ENCODE measurements at places on chromosomes 7 and 10.

DNA sequence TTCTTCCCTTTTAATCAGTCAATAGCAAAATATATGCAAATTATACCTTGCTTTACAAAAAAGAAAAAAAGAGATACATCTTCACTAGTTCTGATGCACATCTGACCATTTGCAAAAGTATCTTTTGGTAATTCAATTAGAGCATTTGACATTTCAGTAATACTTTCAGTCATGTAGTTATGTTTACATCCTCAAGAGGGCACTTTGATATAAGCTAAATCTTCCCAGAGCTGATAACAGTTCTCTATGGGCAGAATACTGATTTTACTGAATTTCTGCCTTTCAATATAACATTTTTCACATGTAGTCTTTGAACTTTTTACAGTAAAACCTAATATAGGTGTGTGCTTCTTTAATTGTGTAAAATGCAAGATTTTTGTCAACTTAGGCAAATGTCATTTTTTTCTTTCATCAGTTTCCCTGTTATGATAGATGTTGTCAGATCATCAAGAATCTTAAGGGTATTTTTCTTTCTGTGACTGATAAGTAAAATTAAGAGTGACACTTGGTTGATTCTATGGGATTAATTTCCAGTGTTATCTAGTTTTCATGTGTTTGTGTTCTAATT, 703.5 kb upstream of the SEMA3D start:
- DNase-seq = no peak

- DNase-seq = no peak
Measured at GRCh38 chr10:74145133-74145532, 5.5 kb downstream of the AP3M1 start.

- DNase-seq = no peak
Measured at GRCh38 chr7:47241112-47242065, 340.5 kb downstream of the TNS3 start.

- no peak for DNase-seq
Measured at GRCh38 chr7:83141927-83142326, 20.8 kb downstream of the PCLO start.

DNA sequence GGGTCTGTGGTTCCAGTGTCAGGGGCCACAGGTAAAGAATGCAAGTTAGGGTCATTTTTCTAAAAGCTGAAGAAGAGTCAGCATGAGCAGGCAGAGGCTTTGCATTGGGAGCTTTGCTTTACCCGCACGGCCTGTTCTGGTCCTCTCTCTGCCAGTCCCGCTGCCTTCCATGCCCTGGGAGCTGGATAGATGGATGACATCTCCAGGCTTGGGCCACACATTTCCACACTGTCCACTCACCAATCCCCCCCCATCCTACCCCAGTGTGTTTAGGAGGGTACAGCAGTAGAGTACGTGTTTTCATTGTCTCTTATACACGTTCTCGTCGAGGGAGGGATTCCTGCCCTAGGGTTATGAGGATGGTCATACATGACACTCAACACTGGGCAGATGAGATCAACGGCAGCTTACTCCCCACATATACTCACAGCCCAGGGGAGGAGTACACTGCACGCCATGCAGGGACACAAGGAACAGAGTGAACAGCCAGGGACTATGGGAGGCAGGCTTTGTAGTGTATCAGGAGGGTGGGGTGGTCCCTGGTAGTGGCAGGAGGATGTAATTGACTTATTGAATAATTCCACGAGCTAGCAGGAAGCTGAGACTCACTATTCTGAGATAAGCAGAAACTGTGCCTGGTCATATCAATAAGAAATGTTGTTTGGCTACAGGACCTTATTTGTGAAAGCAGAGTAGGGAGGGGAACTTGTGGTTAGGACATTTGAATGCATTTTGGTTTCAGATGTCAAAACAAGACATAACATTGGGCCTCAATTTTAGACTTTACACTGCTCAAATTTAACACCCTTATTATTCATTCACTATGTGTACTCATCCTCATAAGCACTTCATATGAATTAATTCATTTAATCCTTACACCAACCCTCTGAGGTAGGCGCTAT, 36.6 kb downstream of the PLPP4 start:
- no peak for DNase-seq

- DNase-seq = no peak
Measured at GRCh38 chr7:25665903-25666670, 437.8 kb upstream of the NPVF start.

DNA sequence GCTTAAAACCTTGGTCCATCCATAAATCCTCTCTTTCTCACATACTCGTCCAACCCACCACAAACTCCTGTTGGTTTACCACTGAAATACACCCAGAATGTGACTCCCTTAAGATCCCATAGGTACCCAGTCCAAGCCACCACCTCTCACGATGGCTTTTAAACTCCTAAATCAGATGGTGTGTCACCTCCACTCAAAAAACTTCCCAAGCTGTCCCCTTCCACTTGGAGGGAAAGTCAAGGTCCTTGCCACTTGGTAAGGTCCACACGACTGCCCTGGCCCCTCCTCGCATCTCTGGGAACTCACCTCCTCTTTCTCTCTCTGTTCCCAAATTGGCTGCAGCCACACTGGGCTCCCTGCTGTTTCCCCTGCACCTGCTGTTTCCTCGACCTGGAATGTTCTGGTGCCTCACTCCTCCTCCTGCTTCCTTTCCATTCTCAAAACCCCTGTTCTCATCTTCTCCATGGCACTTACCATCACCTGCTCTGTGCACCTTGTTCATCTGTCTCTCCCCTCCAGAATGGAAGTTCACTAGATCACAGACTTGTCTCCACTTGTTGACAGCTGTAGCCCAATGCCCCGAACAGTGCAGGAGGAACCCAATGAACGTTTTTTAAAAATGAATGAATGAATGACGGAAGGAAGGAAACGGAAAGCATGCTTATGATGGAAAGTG, 23.0 kb downstream of the ZFAND2A start:
- DNase-seq = no peak

DNA sequence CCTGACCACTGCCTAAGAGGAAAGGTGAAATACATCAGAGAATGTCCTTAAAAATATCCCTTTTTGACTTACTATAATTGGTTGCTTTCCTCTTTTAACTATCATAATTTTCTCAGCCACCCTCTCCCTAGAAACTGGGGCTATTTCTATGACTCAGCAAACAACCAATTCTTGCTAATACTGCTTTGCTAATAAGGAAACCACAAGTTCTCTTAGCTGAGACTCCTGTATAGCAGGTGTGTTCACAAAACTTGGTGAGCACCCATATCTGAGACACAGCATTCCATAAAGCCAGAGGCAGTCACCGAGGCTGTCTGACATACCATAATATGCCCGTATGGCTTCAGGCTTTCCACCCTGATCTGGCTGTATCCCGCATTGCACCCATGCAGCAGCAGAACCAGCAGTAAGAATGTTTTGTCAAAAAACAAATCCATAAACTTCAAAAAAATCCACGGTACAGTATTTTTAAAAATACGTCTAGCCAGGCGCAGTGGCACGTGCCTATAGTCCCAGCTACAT, 191.7 kb upstream of the C7orf33 start:
- no peak for DNase-seq

GRCh38 chr10:67988606-67989005, 86.5 kb downstream of the HERC4 start:
- DNase-seq = no peak

GRCh38 chr10:104247513-104248146, 7.1 kb upstream of the GSTO1 start:
- no peak for DNase-seq

- no peak for DNase-seq
Measured at GRCh38 chr10:130246113-130246512, 109.9 kb downstream of the GLRX3 start.

GRCh38 chr7:132548489-132549078, 27.7 kb downstream of the PLXNA4 start:
- DNase-seq = no peak

DNA sequence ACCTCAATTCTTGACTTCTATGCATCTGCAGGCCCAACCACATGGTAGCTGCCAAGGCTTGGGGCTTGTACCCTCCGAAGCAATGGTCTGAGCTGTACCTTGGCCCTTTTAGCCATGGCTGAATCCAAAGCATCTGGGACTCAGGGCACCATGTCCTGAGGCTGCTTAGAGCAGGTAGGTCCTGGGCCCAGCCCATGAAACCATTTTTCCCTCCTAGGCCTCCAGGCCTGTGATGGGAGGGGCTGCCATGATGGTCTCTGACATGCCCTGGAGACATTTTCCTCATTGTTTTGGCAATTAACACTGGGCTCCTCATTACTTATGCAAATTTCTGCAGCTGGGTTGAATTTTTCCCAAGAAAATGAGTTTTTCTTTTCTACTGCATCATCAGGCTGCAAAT, 417.8 kb upstream of the LRRN3 start:
- no peak for DNase-seq

- DNase-seq = no peak
Measured at GRCh38 chr7:99559175-99559915, 903 bp downstream of the ZNF655 start.

GRCh38 chr7:127047521-127047920, 205.2 kb downstream of the GRM8 start:
- no peak for DNase-seq

GRCh38 chr10:130014263-130015074, 50.4 kb upstream of the EBF3 start:
- DNase-seq = no peak

DNA sequence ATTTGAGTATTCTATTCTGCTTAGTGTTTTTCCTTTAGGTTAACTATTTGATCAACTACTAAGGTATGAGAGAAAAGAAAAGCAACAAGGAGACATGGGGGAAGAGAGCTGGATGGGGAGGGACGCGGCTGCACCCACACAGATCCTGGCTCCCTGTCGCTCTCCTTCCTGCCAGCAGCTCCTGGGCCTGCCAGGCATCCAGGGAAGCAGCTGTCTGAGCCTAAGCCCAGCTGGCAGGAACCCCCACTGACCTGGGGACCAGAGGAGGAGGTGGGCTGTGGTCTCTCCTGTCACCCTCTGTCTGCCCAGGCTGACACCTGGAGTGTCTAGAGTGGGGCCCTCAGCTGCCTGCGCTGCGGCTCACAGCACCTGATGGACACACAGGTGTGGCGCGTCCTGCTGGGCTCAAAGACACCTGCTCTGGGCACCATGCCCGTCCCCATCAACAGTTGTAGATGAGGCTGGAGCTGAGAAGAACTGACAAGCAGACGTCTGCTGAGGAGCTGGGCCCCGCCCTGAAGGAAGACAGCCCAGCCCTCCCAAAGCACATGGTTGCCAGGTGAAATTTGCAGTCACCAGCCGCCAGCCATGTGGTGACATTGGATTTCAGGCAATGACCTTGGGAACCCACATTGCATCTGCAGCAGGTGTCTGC, 207.9 kb downstream of the PLXNA4 start:
- no peak for DNase-seq

DNA sequence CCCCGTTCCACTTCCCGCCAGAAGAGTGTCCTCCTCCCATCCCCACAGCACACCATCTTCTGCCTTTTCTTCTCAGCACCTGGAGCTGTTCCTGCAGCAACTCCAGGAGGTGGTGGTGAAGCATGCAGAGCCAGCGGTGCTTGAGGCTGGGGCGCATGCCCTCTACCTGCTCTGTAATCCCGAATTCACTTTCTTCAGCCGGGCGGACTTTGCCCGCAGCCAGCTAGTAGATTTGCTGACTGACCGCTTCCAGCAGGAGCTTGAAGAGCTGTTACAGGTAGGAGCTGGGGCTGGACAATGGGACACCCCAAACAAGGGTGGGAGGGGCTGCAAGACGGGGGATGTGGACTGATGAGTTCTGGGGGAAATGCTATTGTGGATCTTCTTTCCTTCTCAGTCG, 19.1 kb upstream of the PVRIG start:
- no peak for DNase-seq

- DNase-seq = no peak
Measured at GRCh38 chr7:98978672-98979071, 100.3 kb downstream of the TRRAP start.

- DNase-seq = no peak
Measured at GRCh38 chr7:104341546-104341945, 13.1 kb downstream of the LHFPL3 start.

GRCh38 chr7:116598278-116598677, 73.4 kb downstream of the CAV1 start:
- no peak for DNase-seq

DNA sequence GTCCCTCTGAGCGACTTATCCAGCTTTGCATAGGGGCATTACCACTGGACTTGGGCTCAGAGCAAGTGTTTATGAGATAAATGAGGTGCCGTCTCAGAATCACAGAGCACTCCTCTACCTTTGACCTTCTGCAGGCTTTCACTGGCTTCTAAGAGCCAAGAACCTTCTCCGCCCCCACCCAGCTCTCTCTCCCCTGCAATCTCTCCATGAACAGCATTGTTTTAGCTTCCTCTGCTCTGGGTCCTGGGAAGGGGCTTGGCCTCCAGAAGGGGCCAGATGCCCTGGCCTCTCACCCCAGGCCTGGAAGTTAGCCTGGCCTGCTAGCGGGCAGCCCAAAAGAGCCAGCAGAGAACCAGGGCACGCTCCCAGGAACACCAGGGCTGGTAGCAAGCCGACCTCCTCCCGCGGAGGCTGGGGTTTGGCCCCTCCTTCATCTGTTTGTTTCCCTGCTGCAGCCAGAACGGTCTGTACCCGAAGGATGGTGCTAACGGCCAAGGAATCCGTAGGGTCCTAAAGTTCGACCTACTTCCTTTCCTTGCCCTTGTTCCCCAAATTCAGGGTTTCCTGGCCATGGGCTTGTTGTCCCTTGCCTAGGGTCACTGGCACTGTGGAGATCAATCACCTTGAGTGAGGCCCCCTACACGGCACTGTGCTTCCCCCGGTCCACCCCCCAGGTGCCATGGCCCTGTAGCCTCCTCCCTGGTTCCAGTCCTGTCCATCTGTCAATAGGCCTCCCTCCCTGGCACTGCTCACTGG, 18.7 kb upstream of the DDIT4 start:
- DNase-seq = no peak

- DNase-seq = no peak
Measured at GRCh38 chr7:92228100-92228499, 17.6 kb downstream of the KRIT1 start.

- no peak for DNase-seq
Measured at GRCh38 chr10:46074196-46074946, 28.3 kb upstream of the MSMB start.

DNA sequence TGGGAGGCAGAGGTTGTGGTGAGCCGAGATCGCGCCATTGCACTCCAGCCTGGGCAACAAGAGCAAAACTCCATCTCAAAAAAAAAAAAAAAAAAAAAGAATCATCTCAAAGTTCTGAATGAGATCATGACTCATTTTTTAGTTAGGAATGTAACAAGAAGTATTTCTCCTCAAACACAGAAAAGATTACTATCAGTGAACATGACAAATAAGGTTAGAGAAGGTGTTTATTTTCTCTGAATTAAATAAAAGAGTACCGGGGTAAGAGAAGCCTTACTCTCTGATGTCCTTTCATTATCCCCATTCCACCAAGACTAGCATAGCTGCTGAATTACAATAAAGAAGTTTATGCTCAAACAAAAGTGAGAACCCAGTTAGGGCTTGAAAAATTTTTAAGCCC, 50.1 kb downstream of the IPMK start:
- no peak for DNase-seq

DNA sequence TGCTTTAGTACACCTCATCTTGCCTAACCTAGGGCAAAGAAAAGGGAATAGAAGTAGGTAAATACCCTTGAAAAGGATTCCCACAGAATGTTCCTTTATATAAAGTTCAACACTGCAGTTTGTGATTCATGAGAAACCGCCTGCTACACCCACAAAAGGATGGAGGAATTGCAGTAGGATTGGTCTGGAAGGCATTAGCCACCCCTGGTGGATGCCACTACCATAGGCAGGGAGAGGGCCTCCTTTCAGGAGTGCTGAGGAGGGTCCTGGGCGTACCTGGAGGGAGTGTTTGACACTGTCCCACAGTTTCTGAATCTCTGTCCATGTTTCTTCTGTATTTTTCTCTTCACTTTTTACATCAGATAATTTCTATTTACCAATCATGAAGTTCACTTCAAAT, 221.8 kb upstream of the TMEM72 start:
- DNase-seq = no peak

All from activated CD8-positive, alpha-beta memory T cell treated with anti-CD3 and anti-CD28 coated beads for 48 hours (primary cell).